ENCODE measurements at places on chromosomes 1 and 21. TPM values are rescaled to one million over a fixed set of nuclear protein-coding genes. Genes with fewer than 3 reads are reported as not detected.

The EFCAB7 gene
- 2.0 TPM for total RNA-seq

The CSF1 gene
- 17.0 TPM for total RNA-seq

The PCNX2 gene
- 9.7 TPM for total RNA-seq

The CLCNKB gene
- 0.06 TPM for total RNA-seq

The KIAA1614 gene
- 1.2 TPM for total RNA-seq

The CCDC181 gene
- 0.29 TPM for total RNA-seq

The EXOSC10 gene
- 39.3 TPM for total RNA-seq

The DMRTA2 gene
- total RNA-seq: 0.06 TPM

The ZNF670 gene
- total RNA-seq: 2.7 TPM

The SPATC1L gene
- 0.65 TPM for total RNA-seq

The UBXN10 gene
- total RNA-seq: not detected

The DPT gene
- total RNA-seq: not detected

The FBLIM1 gene
- 30.9 TPM for total RNA-seq

The AADACL3 gene
- total RNA-seq: not detected
